OCI-M1 (cell line): ENCODE measurements at places on chromosomes 3 and 15.

- no peak for DNase-seq
These were observed 37.6 kb upstream of the DUSP7 start for GRCh38 chr3:52093756-52094545.

GRCh38 chr3:46713898-46714552, 3.6 kb downstream of the PRSS50 start:
- DNase-seq = no peak

GRCh38 chr15:88654430-88655102, 15.8 kb downstream of the ISG20 start:
- DNase-seq = no peak

GRCh38 chr3:47475029-47475569, 642 bp downstream of the SCAP start:
- DNase-seq = peak; percentile 72

DNA sequence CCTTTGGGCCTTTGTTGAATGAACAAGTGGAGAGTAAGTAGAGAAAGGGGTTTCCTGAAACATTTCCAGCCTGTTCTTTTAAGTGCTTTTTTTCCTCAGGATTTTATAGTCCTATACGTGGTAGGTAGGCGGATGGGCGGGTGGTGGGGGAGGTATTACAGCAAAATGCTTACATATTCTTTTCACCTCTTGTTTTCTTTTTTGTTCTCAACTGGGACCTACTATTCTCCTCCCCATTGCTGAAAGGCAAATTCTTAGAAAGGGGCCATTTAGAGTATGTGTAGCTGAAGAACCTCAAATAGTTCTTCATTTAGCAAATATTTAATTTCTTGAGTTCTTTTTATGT, 135.8 kb downstream of the FNDC3B start:
- DNase-seq = no peak

DNA sequence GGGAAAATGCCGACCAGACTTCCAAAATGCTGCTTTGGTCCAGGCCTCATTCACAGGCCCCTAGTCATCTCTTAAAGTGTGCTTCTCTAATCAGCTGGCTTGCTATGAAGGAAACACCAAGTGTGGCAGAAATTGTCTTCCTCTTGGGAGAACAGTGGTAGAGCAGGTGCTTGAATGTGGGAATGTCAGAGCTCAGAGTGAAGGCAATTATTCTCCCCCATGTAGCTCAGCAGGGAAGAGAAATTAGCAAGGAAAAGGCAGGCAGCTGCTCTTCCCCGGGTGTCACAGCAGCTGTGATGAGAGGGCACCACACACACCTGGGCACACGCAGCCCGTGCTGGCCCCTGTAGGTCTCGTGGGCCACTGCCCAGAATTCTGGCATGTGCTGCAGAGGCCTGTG, 358.5 kb downstream of the WDR72 start:
- DNase-seq = no peak

DNA sequence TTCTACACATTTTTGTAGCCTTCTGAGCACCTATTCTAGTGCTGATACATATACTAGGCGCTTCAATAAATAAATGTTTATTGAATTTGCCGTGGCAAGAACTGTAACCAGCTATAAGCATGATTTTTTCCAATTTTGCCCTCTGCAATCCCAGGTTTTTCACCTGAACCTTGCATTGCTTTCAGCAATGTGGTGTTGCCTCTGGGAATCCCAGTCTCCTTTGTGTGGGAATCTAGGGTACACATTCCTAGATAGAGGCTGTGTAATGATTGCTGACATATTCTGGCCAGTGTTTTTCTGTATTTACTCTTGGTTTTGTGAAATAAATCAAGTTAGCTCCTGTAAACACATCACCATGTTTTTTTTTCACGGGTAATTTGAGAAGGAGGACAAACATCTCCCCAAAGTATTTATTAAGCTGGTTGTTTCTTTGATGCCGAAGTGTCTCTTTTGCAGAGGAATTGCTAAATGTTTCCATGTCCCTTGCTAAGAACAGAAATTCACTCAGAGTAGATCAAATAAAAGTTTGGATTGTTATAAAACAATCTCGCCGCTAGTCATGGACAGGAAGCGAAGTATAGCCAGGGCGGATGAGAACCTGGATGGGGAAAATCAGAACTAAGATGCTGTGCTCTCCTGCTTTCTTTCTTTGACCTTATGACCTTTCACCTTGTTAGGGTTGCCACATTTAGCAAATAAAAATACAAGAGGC, 1.2 kb downstream of the CFAP91 start:
- DNase-seq = no peak
